NCI-H510A (cell line): ENCODE measurements at places on chromosomes 13 and 19.

DNA sequence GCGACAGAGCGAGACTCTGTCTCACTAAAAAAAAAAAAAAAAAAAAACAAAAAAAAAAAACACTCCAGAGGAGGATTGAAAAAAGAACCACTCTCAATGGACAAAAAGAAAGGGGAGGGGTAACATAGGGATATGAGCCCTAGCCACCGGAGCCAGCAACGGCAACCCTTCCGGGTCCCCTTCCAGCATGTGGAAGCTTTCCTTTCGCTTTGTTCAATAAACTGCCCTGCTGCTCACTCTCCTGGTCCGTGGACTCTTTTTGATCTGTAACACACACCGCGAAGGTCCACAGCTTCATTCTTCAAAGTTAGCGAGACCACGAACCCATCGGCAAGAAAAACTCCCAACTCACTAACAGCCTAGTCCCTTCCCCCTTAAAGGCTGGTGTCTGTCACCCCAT, 1.0 kb upstream of the REX1BD start:
- no peak for DNase-seq

DNA sequence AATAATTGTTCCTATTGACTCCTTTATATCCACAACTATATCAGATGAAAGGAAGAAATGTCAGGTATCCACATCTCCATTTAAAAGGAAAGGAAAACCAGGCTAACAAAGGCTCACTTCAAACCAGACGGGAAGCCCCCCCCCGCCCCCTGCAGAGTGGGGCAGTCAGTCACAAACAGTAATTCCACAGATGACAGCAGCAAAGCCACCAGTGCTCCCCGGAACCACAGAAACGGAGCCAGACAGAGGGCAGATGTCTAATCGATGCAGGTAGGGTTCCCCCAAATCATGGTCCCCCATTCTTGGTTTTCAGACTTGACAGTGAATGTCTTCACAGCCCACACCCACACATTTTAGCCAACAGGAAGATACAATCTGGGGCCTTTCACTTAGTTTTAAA, 100.8 kb downstream of the STK24 start:
- no peak for DNase-seq

DNA sequence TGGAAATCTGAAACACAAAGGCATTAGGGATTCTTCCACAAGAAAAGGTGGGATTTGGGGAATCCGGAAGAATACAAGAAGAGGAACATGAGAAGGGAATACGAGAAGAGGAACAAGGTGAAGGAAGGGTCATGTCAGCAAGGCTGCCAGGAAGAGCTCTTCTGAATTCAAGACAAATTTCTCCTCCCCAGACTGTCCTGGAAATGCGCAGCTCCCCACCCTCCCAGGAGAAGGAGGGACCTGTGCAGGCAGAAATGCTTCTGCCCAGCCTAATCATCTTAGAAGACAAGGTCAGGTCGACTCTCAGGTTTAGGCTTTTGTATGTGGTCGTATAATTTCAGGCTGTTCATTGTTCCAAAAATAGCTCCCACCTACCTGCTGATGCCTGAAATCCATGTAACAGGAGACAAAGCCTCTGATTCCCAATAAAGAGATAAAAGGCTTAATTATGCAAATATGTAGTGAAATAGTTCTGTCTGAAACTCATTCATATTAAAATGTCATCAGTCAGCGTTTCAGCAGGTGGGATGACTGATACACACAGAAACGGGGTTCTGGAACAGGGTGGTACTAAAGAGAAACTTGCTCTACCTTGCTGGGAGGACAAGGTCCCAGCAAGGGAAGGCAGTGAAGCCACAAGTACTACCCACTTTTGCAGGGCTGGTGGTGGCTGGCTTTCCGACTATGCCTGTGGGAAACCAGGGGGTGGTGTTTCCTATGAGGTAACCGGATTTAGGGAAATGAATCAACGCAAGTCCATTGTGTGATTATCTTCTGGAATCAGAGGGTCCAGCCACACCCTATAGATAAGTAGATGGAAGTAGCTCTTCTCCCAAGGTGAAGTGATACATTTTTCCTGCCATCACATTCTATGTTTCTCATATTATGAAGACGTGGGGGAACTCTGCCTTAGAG, 76.1 kb downstream of the KL start:
- DNase-seq, result no peak

- DNase-seq, result no peak
Observed at GRCh38 chr13:80338781-80339562, 2.0 kb downstream of the SPRY2 start.

DNA sequence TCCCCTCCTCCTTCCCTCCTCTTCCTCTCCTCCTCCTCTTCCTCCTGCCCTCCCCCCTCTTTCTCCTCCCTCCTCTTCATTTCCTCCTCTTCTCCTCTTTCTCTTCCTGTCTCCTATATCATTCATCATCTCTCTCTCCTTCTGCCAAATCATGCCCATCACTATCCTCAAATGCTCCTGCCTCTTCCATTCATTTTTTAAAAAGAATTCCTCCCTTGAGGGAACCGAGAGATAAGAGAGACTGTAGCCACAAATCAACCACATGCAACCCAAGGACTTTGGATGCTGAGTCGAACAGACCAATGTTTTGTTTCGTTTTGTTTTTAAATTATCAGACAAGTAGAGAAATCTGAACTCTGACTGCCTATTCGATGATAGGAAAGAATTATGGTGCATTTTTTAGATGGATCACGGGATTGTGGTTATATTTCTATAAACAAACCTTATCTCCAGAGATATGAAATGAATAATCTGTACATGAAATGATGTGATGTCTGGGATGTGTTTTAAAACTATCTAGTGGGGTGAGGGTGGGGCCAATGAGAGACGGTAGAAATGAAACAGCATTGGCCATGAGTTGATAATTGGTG, 9.5 kb upstream of the ZNF541 start:
- no peak for DNase-seq

DNA sequence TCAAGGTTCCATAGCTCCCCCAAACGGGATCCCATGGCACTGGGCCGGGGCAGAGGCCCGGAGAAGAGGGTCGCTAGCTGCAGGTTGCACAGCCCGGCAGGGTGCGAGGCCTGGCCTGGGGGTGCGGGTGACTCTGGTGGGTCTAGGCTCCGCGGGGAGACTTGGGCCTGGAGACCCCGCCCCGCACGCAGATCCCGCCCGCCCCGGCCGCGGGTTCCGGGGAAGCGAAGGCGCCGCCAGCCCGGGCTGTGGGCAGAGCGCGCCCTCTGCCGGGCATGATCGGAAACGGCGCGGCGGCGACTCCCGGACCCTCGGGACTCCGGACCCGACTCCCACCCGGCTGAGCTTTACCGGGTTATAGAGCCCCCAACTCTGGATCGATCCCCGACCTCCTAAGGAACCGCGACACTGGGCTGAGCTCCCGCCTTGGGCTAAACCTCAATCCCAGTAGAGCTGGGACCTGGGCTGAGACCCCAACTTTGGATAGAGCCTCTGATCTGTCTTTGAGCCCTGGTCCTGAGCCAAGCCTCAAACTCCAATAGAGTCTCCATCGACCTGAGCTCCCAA, 3.1 kb upstream of the TNFAIP8L1 start:
- DNase-seq, result peak; percentile 48
